T-helper 17 cell (primary cell): ENCODE measurements at places on chromosomes 11 and 22.

DNA sequence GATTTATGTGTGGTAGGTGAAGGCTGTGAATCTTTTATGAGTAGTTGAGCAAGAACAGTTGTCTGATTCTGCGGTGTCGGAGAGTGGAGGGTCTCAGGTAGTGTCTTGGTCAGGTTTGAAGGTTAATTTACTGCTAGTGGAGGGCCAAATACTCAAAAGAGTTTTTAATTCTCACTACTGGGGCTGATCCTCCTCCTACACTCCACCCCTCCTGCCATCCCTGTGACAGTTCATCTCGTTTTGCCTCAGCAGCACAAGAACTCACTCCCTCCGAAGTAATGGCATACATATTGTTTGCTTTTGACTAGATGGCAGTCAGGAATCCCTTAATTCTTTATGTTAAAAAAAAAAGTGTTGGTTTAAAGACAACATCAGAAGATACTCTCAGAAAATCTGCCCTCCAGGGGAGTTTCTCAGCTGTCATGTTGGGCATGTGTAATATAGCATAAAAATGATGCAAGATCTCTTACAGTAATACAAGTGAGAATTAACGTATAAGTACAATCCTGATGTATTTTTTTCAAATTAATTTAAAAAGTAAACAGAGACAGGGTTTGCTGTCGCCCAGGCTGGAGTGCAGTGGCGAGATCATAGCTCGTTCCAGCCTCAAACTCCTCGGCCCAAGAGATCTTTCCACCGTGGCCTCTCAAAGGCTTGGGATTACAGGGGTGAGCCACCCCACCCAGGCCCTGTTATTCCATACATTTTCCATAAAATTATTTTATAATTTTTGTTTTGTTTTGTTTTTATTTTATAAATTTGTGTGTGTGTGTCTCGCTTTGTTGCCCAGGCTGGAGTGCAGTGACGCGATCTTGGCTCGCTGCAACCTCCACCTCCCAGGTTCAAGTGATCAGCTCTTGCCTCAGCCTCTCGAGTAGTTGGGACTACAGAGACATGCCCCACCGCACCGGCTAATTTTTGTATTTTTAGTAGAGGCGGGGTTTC is 1.3 kb downstream of the FAR1 start:
- DNase-seq = no peak

DNA sequence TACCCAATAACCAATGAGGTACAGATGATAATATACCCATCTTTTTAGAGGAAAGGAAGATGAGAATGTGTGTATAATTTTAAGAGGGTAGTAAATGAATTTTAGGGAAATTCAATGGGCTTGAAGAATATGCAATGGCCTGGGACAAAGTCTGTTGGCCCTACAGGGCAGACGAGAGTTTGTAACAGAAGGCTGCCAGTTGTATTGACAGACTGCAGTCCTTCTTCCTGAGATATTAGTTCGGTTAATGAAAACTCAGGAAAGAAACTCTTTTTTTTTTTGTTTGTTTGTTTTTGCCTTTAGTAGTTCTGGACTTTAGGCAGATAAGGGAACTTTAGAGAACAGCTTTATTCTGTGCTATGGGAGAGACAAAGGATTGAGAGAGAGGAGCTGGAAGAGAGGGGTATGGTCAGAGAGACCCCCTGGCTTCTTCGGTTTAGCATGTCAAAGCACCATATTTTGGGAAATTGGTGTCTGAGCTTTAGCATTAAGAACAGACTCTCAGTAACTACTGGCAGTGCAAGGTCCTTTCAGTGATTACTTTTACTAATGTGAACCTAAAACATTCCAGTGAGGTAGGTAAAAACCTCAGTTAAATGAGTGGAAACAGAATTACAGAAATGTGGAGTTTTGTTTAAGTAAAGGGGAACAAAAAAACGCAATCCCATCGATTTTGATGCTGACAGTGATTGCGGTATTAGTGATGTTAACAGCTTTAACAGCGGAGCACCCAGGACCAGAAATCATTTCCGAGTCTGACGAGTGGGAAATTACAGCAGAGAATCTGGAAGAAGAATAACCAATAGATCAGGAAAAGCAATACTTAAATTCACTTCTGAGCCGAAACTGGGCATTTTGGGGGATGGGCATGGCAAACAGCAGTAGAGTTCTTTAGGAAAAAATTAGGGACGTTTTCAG is 644 bp upstream of the NAALAD2 start:
- DNase-seq = no peak

DNA sequence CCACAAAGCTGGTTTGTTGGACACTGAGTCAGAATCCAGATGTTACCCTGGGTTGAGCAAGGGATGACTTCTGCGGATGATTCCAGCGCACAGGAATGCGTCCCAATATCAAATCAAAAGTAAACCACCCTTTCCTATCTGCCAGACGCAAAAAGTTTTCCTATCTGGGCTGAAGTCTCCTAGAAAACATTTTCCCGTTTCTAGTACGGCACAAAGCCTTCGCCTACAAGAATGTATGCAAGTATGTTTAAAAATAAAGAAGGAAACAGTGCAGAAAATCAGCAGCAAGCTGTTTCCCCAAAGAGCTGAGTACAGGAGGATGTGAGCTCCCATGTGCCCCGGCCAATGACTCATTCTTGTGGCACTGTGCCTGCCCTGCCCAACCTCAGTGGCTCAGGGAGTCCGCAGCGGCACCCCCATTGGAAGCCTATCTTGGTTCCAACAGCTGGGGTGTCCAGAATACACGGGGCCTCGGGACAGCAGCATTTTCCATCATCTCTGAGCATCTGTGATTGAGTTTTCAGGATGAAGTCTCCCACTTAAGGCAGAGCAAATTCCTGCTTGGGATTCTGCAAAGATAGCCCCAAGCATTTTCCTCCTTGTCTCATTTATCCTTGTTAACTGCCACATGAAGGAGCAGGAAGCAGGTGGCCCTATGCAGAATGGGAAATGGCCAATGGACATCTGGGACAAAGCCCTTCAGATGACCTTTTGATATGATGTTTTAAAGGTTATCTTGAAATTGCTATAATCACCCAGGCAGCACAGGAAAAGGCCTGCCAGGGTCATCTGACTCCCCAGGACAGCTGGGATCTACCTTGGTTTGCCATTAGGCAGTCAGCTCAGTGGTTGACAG is 17.5 kb downstream of the KCNJ5 start:
- DNase-seq = no peak

- no peak for DNase-seq
These were observed 18.2 kb downstream of the GDPD5 start for GRCh38 chr11:75507571-75507970.

GRCh38 chr11:47087801-47088200 is 88.9 kb downstream of the ARFGAP2 start:
- DNase-seq = no peak

- no peak for DNase-seq
These were observed 123.7 kb upstream of the HSD17B12 start for GRCh38 chr11:43556612-43557375.

GRCh38 chr11:13772223-13773046 is 104.0 kb downstream of the FAR1 start:
- no peak for DNase-seq
